ENCODE measurements at places on chromosomes 13 and 19. TPM values are rescaled to one million over a fixed set of nuclear protein-coding genes. Genes with fewer than 3 reads are reported as not detected.

Gene PRMT1
- 505 TPM for total RNA-seq

Gene MBNL2
- 0.22 TPM for total RNA-seq

Gene FFAR2
- total RNA-seq: not detected

- no peaks in the 10 kb centered on the region for H3K27me3 ChIP-seq
- DNase-seq: no peak
- H3K4me3 ChIP-seq: peak overlapping the region; percentile 81
- peaks cover 7% of the 10 kb centered on the region for H3K4me1 ChIP-seq
Measured at GRCh38 chr19:13165162-13165997, 15.2 kb downstream of the IER2 start.

DNA sequence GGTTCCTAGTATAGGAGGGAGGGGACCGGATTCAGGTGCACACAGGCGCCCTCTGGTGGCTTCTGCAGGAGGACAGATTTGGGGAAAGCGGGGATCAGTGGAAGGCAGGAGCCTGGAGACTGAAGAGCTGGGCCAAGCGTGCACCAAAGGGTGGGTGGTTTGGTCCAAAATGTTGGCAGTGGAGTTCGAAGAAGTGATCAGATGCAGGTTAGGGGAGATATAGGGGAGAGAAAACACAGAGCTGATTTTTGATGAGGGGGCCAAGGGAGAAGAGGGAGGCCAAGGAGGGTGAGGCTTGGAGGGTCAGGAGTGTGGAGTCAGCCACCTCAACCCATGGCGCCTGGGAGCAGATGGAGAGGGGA lies 6.8 kb upstream of the CARM1 start:
- no peak overlapping the region for H3K27ac ChIP-seq
- peaks cover 2% of the 10 kb centered on the region for H3K4me1 ChIP-seq
- DNase-seq: peak; percentile 87
- H3K36me3 ChIP-seq: no peaks in the 10 kb centered on the region
- H3K27me3 ChIP-seq: no peaks in the 10 kb centered on the region

- no peak overlapping the region for H3K4me3 ChIP-seq
- DNase-seq: no peak
- H3K27me3 ChIP-seq: no peaks in the 10 kb centered on the region
- H3K4me1 ChIP-seq: no peaks in the 10 kb centered on the region
- H3K36me3 ChIP-seq: peaks cover 2% of the 10 kb centered on the region
Measured at GRCh38 chr13:74751739-74752138, 617.5 kb upstream of the KLF12 start.

DNA sequence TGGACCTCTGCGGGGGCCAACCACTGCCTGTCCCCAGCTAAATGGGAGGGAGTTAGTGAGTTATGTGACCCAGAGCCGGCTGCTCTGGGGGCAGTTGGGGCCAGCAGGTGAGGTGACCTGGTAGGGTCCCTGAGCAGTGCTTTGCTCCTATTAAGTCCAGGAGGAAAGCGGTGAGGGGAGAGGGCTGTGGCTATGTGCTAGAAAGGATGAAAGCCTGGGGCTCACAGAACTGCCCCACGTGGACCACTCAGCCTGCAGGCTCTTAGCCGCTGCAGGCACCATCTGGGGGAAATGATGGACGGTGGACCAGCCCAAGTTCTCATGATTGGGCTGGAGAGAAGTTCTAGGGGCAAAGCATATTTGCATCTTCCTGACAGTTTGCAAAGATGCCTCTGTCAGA lies 67.6 kb upstream of the ZNF536 start:
- no peaks in the 10 kb centered on the region for H3K4me1 ChIP-seq
- no peak overlapping the region for H3K4me3 ChIP-seq
- H3K27me3 ChIP-seq: no peaks in the 10 kb centered on the region

DNA sequence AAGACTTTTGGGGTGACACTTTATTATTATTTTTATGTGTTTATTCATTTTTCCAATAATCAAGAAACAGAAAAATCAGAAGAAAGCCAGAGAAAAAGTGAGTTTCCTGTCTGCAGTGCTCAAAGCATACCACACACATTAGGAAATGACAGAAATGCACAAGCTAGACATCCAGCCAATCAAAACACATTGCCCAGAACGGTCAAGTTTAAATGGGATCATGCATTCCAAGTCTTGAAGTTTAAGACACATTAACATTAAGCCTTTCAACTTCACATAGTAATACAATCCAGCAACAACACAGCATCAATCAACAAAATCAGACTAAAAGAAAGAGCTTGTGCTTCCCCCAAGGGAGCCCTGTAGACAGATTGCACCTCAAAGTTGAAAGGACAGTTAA lies 28.7 kb upstream of the MEDAG start:
- H3K27ac ChIP-seq: no peak overlapping the region
- no peaks in the 10 kb centered on the region for H3K36me3 ChIP-seq
- H3K4me3 ChIP-seq: no peak overlapping the region
- no peaks in the 10 kb centered on the region for H3K4me1 ChIP-seq

GRCh38 chr13:41960211-41960636 lies 685 bp downstream of the VWA8 start:
- no peak for DNase-seq
- H3K36me3 ChIP-seq: no peaks in the 10 kb centered on the region
- H3K4me3 ChIP-seq: peak overlapping the region; percentile 94

GRCh38 chr13:98519976-98520375 lies 56.9 kb downstream of the STK24 start:
- no peak for DNase-seq
- no peaks in the 10 kb centered on the region for H3K27me3 ChIP-seq
- peaks cover 8% of the 10 kb centered on the region for H3K4me1 ChIP-seq
- no peak overlapping the region for H3K27ac ChIP-seq
- peaks cover 19% of the 10 kb centered on the region for H3K36me3 ChIP-seq

- no peaks in the 10 kb centered on the region for H3K27me3 ChIP-seq
- no peak for DNase-seq
- peaks cover 7% of the 10 kb centered on the region for H3K36me3 ChIP-seq
Measured at GRCh38 chr13:51520524-51520923, 63.7 kb upstream of the WDFY2 start.
